ENCODE measurements at places on chromosomes 11 and 22.

DNA sequence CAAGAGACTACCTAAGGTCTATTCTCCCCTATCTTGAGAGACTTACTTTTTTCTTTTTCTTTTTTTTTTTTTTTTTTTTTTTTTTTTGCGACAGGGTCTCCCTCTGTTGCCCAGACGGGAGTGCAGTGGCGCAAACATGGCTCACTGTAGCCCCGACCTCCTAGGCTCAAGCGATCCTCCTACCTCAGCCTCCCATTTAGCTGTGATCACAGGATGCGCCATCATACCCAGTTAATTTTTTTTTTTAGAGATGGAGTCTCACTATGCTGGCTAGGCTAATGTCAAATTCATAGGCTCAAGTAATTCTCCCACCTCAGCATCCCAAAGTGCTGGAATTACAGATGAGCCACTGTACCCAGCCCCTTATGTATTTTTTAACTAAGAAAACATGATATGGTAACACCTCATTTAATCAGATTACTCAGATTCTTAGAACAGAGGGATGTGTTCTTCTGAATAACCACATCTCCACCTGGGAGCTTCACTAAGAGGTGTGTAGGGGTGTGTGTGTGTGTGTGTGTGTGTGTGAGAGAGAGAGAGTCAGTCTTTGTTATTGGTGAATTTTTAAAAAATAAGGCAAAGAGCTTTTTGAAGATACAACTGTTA, 102.9 kb downstream of the USP35 start:
- DNase-seq: no peak

- no peak for DNase-seq
These were observed 25.8 kb upstream of the LMO1 start for GRCh38 chr11:8289492-8289918.

GRCh38 chr11:44930588-44931302, 19.9 kb downstream of the TP53I11 start:
- DNase-seq: no peak

DNA sequence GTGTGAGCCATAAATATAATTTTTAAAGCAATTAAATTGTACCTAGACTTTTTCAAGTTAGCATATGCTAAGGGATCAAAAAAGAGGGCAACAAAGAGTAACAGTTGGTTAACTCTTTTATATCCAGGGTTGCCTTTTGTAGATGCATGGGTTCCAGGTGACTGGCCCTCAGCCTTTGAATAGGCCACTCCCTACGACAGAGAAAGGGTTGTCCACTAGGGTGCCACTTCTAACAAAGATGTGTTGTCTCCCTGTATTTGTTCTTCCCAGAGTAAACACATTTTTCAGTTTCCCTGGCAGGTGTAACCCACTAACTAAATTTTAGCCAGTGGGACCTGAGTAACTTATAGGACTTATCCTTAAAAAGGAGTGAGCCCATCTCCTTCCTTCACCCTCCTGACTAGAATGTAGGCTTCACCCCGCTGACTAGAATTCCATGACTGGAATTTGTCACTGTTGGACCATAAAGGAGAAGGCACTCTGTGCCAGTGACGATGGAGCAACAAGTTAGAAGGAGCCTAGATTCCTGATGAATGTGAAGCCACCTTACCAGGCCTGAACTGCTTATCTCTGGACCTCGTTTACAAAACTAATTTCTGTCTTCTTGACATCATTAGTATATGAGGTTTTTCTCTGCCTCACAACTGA, 16.6 kb downstream of the TUG1 start:
- no peak for DNase-seq

DNA sequence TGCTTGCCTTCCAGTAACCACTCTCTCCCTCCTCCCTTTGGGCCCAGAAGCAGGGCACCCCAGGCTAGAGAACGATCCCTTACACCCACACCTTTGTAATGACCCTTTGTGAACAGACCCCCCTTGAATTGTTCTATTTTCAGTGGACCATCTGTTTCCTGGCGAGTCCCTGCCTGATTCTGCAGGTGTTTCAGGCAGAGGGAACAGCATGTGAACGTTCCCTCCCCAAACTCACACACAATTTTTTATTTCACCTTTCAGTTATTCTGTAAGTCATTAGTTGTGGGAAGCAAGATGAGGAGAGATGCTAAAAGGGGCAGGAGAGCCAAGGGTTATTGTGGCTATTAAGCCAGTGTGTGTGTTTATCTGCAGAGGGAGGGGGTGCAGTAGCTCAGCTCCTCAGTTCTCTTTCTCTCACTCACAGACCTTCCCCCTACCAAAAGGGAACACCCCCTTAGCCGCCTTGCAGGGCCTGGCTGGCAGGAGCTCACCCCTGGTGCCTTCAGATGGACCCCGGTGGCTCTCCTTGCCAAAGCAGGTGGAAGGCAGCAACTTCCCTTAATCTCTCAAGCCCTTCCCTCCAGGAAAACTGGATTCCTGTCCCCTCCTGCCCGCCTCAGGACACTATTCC, 64.8 kb upstream of the SPON1 start:
- no peak for DNase-seq

GRCh38 chr22:37273126-37273845, 9.0 kb upstream of the CYTH4 start:
- DNase-seq: no peak

DNA sequence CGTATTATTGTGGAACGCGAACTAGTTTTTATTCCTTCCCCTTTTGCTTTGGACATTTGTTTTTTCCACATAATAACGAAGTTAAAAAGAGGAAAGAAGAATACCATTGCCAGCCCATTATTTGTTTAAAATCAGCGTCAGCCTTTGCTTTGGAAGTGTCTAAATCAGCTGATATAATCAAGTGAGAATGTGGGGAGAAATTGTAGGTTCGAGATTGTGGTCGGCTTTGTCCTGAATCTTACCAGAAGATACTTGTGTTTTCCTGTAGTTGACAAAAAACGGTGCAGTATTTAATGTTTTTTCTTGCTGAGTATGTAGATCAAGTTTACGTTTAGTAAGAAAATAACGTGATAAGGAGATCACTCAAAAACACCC, 935 bp downstream of the ZNF143 start:
- no peak for DNase-seq

- no peak for DNase-seq
These were observed 84.7 kb downstream of the MAML2 start for GRCh38 chr11:96257972-96258934.

DNA sequence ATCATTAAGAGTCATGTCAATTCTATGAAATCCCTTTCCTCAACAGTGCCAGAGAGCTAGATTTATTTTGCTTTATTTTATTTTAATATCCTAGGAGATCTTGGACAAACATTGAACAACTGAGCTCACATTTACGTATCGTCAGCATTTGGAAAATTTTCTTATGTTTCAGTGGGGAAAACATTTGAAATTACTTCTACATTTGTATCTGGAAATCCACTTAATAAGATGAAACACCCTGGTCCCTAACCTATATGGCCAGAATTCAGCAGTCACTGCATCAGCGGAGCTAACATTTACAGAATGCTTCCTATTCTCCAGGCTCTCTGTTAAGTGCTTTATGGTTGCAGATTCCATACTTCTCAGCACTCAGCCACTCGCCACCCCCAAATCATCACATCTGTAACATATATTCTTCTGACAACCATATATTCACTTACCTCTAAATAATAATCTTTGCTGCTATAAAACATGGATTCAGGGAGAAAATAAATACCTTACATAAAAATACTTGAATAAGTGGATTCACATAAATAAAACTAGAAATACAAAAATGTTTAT, 773.9 kb downstream of the JRKL start:
- no peak for DNase-seq

All from stimulated activated CD4-positive, alpha-beta T cell treated with anti-CD3 and anti-CD28 coated beads, Interleukin-1b, Interleukin-23, amount 100 ng/mL, for 24 hours (primary cell).